ENCODE measurements at places on chromosomes 5 and 9.

DNA sequence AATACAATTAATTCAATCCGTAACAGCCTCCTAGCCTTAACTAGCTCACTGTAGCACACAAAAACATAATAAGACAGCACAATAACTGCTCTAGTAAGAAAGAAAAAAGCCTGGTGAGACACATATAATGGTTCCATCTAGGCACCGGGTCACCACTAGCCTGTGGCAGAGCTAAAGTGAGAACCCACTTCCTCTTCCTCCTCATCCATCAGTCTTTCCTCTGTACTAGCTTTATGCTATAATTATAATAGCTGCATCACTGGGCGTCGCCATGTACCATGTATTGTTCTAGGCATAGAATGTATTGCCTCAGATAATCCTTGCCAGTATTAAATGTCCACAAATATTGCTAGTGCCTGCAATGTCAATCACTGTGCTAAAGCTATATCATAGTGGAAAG is 23.1 kb downstream of the ADRB2 start:
- no peak for DNase-seq

GRCh38 chr9:126589349-126589748 is 24.4 kb upstream of the LMX1B start:
- DNase-seq = no peak

GRCh38 chr9:98927724-98928123 is 16.0 kb upstream of the COL15A1 start:
- DNase-seq = no peak

DNA sequence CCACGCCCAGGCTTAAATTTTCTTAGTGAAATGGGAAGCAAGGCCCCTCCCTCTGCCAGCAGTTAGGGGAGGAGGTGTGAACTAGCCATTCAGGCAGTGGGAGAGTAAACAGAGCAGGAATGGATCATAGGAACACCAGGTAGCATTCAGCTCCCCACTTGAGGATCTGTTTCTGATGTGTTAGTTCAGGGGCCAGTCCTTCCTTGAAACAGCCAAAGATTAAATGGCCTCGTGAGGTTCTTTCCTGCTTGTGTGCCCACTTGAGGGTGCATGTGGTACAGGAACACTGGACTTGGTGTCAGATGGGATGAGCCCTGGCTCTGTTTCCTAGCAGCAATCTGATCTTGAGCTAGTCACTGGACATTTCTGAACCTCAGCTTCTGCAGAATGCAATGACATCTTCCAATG is 21.2 kb downstream of the FAXDC2 start:
- DNase-seq = no peak

DNA sequence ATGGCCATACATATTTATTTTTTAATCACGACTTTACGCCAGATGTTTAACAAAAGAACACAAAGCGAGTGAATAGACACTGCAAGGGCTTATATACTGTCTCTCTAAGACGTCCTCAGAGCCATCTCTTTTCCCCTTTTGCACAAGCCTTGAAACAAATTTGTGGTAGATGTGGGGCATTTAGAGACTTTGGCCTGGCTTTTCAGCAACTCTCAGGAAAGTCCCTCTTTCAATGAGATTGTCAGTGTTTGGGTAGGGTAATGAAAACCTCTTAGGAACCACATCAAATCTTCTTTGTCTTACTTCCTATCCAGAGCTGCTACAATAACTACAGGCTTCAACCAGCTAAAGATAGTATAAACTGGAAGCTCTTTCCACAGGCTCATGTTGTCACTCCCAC is 380.0 kb downstream of the ANXA1 start:
- DNase-seq = no peak

- DNase-seq = no peak
Measured at GRCh38 chr5:16980983-16981382, 44.9 kb upstream of the MYO10 start.

DNA sequence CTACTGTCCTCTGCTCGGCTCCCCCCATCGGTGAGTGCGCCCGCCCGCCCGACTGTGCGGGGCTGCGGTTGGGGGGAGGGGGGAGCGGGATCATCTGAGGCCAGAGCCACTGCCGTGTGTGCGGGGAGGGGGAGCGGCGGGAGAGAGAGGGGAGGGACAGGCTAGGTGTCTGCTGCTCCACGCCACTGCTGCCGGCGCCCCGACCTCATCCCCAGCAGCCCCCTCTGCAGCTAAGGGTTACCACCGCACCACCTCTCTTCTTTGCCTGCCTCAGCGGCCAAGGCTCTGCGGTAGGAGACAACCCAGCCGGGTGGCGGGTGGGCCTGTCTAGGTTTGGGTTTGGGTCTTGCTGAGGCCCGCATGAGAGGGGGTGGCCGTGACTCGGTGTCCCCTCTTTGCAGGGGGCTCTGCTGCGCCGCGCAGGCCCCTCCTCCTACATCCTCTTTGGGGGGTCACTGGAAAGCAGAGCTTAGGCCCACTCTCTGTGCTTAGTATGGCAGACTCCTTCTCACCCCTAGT is 670 bp upstream of the PURA start:
- no peak for DNase-seq

- DNase-seq = no peak
Measured at GRCh38 chr5:50947906-50948683, 281.7 kb downstream of the PARP8 start.

- no peak for DNase-seq
Measured at GRCh38 chr5:60843386-60843935, 608 bp downstream of the ELOVL7 start.

GRCh38 chr5:160467555-160468362 is 46.1 kb downstream of the PTTG1 start:
- peak; percentile 32 for DNase-seq

- no peak for DNase-seq
Measured at GRCh38 chr5:102902647-102903046, 147.5 kb downstream of the PAM start.

- no peak for DNase-seq
Measured at GRCh38 chr5:143337946-143338345, 65.5 kb downstream of the NR3C1 start.

- no peak for DNase-seq
Measured at GRCh38 chr5:80740999-80741398, 86.2 kb upstream of the DHFR start.

DNA sequence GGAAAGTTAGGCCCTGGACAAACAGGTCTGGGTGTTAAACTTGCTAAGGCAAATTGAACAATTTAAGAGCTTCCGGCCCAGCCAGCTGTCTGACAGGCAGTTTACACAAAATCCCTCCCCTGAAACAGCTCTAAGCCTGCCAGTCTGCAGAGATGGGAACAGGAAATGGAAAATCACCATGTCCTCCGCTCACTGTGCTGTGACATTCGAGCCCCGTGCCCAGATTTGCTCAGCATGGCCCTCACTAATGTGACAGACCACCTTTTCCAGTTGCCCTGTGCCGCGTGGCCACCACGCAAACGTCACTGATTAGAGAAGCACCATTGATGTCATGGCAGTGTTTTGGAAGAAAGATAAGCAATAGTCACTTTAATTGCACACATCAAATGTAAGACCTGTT is 41.0 kb downstream of the CCNJL start:
- DNase-seq = no peak

- no peak for DNase-seq
Measured at GRCh38 chr5:10934783-10935355, 173.8 kb upstream of the DAP start.

DNA sequence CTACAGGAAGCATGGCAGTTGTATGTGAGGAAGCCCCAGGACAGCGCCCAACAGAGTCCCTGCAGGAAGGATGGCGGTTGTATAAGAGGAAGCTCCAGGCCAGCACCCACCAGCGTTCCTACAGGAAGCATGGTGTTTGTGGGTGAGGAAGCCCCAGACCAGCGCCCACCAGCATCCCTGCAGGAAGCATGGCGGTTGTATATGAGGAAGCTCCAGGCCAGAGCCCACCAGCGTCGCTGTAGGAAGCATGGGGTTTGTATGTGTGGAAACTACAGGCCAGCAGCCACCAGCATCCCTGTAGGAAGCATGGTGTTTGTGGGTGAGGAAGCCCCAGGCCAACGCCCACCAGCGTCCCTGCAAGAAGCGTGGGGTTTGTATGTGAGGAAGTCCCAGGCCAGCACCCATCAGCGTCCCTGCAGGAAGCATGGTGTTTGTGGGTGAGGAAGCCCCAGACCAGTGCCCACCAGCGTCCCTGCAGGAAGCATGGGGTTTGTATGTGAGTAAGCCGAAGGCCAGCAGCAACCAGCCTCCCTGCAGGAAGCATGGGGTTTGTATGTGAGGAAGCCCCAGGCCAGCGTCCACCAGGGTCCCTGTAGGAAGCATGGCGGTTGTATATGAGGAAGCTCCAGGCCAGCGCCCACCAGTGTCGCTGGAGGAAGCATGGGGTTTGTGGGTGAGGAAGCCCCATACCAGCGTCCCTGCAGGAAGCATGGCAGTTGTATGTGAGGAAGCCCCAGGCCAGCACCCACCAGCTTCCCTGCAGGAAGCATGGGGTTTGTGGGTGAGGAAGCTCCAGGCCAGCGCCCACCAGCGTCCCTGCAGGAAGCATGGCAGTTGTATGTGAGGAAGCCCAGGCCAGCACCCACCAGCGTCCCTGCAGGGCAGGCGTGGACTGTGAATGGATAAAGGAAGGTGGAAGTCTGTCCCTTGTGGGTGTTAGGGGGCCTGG is 79.0 kb downstream of the DAP start:
- no peak for DNase-seq

DNA sequence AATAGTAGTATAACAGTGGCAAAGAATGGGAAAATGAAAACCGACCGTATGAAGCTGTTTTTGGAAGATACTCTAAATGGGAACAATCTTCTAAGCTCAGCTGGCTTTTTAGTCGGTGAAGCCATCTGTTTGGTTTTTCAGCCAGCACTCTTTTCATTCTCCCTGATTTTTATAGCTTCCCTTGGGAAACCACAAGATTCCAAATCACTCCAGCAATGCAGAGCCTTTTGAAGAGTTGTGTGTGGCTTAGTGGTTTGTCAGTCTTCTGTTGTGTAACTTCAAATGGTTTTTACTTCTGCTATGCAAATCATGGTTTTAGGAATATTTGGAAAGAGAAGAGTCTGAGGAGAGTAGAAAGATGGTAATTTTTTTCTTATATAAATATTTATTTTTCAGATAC is 180.7 kb downstream of the KDM4C start:
- DNase-seq = no peak

DNA sequence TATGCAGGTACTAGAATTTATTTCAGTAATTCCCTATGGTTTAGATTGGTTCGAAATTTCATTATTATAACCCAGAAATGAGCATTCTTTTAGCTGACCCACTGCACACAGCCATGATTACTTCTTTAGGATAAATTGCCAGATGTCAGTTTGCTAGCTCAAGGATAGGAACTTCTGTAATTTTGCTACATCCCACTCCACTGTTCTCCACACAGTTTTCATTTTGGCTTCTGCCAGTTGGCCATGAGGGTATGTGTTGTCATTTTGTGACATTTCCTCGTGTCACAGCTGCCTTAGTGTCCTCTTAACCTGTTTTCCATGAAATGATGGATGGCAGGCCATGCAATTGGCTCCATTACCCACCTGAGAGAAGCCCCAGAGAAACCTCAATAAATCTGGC is 16.2 kb upstream of the LCP2 start:
- DNase-seq = no peak

- no peak for DNase-seq
Measured at GRCh38 chr5:32443541-32444430, 754 bp downstream of the ZFR start.

DNA sequence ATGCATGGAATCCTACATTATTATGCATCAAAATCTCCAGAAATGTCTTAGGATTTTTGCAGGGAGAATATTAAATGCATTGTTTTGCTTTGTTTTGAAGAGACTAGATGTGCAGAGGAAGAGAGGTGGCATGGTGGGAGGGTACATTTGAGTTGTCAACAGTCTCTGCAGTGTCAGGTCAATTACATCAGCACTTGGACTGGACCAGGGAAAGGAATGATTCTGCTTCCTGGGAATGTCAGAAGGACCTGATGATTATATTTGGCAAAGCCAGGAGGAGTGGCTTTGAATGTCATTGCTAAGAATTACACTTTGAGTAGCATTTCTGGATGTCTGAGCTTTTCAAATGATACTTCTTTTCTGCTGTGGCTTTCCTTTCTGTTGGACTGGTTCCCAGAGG is 17.5 kb upstream of the TMEFF1 start:
- no peak for DNase-seq

DNA sequence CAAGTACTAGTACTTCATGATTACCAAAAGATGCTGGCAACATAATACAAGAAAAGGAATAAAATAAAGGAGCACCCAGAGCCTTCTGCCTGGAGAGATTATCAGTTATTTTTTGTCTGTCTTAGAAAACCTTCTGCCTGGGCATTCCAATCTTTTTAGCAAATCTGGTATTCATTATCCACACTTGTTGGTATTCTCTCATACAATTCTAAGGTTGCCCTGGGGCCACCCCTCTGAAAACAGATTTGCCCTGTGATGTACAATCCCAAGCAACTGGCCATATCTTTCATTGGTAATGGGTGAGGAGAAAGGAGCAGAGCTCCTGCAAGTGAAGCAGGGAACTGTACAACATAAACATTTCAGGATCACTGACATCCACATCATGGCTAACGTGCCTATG is 47.8 kb downstream of the WDR41 start:
- DNase-seq = no peak

DNA sequence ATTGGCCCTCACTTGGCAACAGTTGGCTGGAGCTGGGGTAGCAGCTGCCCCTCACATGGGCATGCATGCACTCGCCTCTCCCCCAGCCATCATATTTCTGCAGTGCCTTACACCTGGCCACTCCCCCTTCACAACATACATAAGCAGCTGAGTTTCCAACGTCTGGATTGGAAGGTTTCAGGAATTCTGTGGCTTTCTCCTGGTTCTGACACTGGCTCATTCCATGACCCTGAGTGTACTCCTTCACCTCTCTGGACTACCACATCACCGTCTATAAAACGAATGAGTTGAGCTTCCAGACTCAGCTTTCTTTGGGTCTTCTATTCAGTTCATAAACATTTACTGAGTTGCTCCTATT is 84.3 kb downstream of the GALNT10 start:
- no peak for DNase-seq

DNA sequence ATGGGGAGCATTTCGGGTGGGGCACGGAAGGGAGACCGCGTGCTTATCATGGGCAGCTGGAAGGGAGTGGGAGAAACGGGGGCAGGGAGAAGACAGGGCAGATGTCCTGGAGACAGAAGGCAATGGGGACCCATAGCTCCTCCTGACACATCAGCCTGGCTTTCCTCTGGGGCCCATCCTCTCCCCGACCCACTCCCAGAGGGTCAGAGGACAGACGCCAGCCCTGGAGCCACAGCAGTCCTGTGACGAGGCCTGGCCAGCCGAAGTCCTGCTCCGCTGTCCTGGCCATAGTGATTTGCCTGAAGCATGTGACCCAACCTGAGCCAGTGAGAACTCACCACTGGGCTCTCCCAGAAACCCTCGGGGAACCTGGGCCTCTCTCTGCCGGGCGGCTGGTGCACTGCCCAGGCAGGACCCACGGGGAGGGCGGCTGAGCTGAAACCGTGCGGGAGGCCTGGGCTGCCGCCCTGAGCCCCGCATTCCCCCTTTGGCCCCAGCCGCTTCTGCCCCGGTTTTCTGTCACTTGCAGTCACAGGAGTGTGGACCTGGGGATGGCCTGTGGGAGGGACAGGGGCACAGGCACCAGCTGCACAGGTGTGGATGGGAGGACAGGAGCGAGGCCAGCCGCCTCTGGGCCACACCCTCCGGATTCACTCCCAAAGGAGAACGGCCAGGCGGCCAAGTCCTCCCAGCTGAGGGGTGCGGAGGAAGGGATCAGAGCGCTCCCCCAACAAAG is 19.8 kb downstream of the ADAMTS2 start:
- no peak for DNase-seq

All from activated naive CD8-positive, alpha-beta T cell treated with anti-CD3 and anti-CD28 coated beads, Interleukin-2, amount 50 U/mL, for 16 hours (primary cell).